ENCODE measurements at places on chromosomes 7 and 10.

DNA sequence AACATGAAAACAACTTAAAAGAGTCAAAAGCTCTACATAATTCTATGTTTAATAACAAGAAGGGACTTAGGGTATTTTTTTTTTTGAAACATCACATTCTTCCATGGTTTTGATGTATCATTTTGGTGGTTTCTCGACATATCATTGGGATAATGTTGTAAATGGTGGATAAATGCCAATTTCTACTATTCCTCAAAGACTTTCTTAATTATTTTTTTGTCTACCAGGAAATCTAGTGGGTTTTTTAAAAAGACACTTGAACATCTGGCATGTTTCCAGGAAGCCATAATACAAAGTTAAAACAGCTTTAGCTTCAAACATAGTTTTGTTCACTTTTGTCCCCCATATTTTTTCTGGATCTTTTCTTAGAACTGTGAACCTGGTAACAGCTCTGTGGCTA, 200.4 kb downstream of the DKK1 start:
- no peak for DNase-seq

DNA sequence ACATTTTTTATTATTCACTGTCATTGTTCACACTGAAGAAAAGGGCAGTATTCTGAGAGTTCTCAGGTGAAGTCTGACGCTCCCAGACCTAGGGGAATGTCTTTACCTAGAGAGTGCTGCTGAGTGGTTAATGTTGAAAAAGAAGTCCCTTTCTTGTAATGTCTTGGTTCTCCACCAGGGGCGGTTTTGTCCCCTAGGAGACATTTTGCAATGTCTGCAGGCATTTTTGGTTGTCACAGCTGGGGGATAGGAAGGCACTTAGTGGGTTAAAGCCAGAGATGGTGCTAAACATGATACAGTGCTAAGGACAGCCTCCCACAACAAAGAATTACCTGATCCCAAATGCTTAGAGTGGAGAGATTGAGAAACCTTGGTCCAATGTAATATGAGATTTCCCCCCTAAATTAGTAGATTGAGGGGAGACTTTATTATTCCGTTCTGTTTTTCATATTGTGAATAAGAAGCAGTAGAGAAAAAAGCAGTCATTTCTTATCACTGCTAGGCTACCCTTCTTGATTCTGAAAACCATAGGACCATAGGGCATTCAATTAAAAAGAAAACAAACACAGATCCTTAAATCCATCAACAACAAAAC, 13.1 kb downstream of the UMAD1 start:
- peak; percentile 42 for DNase-seq

- DNase-seq, result no peak
These were observed 132.2 kb downstream of the VIPR2 start for GRCh38 chr7:159012353-159013069.

DNA sequence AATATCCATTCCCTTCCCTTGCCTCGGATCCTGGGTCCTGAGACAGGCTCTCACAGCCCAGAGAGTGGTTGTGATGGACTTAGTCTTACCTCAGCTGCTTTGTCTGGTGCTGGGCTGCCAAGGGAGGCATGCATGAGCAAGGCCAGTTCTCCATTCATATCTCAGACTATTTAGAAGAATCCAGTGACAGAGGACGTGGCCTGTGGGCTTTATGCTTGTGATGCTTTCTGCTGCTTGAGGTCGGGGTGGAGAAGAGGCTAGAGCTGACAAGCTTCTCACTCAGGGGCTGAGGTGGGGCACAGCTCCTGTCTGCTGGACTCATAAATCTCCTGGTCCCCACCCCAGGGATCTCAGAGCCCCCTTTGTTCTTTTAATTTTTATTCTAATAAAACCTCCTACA, 66.8 kb downstream of the DNAJC12 start:
- DNase-seq, result no peak
